ENCODE measurements at places on chromosomes 4 and X.

GRCh38 chrX:8679550-8679949, 52.4 kb downstream of the ANOS1 start:
- DNase-seq, result no peak

GRCh38 chr4:114400531-114400930, 198.1 kb upstream of the UGT8 start:
- no peak for DNase-seq

GRCh38 chrX:118088084-118088483, 28.5 kb downstream of the KLHL13 start:
- DNase-seq, result no peak

- DNase-seq, result no peak
Observed at GRCh38 chr4:105059337-105059736, 87.3 kb upstream of the TET2 start.

DNA sequence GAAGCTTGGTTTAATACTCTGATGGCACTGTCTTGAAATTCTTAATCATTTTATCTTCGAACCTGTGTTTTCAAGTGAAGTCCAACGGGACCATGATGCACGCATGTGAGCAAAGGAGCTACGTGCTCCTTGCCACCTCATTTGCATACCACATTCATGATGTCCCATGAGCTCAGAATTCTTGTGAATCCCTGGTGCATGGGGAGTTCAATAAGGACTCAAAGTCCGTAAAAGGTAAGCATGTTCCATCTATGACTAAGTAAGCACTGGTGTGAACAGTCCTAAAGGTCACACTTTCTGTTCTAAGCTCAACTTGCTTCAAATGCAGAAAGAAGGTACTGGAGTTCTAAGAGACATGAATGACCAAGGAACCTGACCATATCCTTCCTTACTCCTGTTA, 13.1 kb upstream of the GPM6B start:
- no peak for DNase-seq

DNA sequence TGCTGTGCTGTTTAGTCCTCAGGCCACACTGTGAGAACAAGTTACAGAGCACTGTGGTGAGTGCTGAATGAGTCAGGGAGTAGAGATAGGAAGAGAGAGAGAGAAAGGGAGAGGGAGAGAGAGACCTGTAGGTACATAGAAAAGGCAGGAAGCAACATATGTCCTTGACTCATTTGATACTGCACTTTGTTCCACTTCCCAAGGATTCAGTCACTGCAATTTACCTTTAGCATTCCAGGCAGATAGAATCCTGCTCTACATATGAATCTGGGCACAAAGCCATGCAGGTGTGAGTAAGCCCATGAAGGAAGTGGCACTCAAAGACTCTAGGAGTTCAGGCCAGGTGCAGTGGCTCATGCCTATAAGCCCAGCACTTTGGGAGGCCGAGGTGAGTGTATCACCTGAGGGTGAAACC, 1.0 kb upstream of the DAPP1 start:
- no peak for DNase-seq

DNA sequence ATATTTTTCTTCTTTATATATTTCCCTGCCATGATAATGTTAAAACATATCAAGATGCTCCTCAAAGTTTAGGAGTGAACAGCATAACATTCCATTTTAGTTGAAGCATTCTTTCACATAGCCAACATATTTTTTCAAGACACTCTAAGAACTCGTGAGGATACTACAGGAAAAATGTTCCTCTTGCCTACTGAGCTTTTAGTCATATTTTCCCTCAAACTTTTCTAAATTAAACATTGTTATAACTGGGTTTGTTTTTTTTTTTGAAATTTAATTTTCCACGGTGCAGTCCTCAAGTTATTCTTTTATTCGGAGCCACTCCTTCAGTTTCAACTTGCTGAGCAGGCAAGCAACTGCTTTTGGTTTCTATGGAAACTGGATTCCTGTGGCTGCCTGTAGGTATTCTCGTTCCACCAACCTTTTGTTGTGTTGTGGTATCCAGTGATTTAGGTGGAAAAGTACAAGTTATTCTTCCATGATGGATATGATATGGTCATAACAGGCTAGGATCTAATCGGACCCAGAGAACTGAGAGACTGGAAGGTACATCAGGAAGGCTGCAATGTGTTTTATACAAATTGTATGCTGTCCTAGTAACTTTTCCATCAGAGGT, 248.0 kb downstream of the TRIML1 start:
- DNase-seq, result no peak

DNA sequence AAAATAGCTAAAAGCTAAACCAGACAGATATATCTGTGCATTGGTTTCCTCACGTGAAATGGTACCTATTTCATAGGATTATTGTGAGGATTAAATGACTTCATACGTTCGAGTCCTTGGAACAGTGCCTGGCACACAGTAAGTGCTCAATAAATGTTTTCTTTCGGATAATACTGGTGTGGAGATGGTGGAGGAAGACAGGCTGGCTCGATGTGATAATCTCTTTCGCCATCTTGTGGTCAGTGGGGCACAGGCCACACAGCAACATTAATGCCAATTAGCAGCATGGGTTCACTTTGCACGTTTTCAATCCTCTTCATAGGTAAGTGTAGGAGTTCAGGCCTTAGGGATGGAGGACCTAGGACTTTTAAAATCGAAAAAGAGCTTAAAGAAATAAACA, 9.3 kb downstream of the PAGE4 start:
- DNase-seq, result no peak

- no peak for DNase-seq
Observed at GRCh38 chrX:20595928-20596575, 329.3 kb upstream of the RPS6KA3 start.

DNA sequence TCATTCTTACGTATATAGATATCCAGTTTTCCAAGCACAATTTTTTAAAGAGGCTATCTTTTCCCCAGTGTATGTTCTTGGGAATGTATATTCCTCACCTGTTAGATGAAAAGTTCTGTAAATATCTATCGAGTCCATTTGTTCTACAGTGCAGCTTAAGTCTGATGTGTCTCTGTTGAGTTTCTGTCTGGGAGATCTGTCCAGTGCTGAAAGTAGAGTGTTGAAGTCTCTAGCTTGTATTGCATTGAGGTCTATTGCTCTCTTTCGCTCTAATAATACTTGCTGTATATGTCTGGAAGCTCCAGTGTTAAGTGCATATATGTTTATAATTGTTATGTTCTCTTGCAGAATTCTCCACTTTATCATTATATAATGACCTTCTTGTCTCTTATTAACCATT, 373.1 kb downstream of the PPARGC1A start:
- no peak for DNase-seq

DNA sequence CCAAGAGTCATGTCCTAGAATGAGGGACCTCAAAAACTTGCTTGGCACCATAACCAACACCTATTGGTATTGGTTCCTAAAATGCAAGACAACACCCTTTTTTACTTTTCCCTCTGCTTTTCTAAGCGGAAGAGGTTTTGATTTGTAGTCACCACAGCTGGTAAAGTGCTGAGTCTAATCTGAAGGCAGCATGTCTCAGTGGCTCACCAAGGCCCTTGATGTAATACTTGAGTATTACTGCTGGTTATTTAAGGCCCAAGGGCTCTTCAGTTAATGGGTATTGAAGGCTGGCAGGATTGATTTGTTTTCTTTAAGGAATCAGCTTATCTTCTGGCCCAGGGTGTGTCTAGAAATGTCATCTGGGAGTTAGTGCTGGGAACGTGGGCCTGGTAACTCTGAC, 735.1 kb downstream of the GLUD2 start:
- no peak for DNase-seq

DNA sequence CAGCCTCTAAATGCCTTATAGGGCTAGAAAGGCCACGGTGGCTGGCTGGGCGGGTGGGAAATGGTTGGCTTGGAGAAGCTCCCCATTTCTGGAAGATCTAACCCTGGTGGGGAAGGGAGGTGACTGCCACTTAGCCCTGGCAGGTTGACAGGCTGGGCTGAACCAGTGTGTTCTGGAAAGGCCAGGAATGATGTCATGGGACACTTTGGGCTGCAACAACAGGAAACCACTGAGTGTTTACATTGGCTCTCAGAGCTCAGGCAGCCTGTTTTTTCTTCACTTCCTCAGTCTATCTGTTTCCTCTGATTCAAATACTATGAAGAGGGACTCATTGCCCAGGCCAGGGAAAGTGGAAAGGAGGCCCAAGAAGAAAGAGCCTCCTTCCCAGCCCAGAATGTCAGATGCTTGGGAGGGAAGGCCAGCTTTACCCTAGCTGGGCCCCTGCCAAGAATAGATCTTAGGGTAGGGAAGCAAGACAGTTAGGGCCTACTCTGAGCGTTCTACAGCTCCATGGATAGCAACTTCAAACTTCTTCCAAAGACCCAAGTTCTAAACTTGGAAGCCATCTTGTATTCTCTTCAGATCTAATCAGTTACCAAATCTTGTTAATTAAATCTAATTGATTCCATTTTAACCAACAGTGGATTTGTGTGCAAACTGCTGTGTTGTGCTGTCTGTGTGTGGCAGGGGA, 65.8 kb upstream of the MSN start:
- peak; percentile 22 for DNase-seq

GRCh38 chr4:85741381-85741780, 266.4 kb downstream of the ARHGAP24 start:
- DNase-seq, result no peak

Measured in activated effector memory CD4-positive, alpha-beta T cell treated with Interleukin-2 at 50 U/mL for 16 hours (primary cell).